ENCODE measurements at places on chromosomes 4 and X.

DNA sequence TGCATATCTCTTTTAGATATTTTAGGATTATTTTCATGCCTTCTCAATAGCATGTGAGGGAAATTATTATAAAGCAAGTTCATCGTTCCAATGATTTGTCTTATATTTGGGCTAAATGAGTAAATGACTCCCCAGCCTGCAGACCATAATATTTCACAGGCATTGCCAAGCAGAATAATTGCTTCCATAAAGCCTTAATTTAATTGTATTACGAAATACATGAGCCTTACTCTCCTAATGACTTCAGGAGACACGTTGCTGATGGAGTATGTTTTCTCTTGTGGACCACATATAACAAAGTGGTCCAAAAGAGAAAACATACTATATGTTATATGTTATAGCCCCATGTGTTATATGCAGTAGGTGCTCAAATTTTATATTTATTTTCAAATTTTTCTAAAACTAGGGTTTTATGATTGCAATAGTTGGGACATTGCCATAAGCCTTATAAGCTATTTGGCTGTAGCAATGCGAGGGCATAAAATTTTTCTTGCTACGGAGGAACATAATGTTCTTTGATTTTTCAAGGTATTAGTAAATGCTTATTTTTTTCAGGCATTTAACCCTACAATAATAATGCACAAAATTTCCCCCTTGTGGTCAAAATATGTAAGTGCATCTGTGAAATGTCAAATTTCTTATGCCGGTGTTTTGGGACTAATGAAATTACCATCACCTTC lies 26.2 kb upstream of the TMPRSS11D start:
- DNase-seq = peak; percentile 46

DNA sequence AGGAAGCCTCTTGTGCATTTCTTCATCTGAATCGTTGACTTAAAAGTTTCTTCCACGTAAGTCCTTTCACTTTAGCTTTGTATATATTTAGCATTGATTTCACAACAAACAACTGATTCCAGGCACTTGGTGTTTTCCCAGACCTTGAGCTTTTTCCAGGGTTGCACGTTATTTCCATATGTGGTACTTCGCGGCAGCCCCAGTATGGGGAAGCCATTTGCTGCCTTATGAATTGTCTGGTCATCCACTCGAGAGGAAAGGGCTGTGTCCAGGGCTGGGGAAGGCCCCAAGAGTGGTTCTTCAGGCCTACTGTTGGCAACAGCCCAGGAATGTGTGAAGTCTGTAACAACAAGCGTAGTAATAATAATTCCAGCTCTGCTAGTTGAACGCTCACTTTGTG lies 2.8 kb upstream of the TLR8 start:
- no peak for DNase-seq

GRCh38 chrX:17725181-17725580 lies 12.1 kb upstream of the SCML1 start:
- no peak for DNase-seq

DNA sequence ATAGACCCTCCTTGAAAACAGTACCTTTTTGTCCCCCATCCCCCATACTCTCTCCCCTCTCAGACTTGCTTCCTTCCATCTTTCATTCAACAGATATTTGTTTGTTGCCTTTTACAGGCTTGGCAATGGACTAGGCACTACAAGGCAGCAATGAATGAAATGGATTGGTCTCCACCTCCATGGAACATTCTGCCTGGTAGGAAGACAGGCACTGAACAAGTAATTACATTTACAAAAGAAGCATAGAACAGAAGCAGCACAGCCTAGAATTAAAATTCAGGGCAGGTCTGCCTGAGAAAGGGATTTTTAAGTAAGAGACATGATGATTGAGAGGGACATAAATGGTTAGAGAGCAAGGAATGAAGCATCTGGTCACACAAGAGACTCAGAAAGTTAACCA lies 346.1 kb downstream of the GRXCR1 start:
- no peak for DNase-seq

- no peak for DNase-seq
Measured at GRCh38 chrX:64536736-64537135, 141.5 kb upstream of the MTMR8 start.

DNA sequence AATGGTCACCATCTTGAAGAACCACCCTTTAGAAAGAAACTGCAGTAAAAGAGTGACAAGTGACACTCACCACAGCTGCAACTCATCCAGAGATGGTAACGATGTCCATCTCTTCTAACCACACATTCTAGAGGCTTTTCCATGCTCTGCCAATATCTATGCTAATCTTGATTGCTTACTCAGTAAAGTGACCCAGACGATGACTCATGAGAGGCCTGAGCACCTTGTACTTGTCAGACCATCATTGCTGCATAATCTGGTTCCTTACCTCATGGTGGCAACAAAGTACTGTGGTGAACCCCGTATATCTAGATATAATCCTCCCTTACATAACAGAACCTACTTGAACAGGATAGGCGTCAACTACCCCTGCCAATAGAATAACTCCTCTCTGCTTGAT lies 75.6 kb downstream of the CCNG2 start:
- DNase-seq = no peak

DNA sequence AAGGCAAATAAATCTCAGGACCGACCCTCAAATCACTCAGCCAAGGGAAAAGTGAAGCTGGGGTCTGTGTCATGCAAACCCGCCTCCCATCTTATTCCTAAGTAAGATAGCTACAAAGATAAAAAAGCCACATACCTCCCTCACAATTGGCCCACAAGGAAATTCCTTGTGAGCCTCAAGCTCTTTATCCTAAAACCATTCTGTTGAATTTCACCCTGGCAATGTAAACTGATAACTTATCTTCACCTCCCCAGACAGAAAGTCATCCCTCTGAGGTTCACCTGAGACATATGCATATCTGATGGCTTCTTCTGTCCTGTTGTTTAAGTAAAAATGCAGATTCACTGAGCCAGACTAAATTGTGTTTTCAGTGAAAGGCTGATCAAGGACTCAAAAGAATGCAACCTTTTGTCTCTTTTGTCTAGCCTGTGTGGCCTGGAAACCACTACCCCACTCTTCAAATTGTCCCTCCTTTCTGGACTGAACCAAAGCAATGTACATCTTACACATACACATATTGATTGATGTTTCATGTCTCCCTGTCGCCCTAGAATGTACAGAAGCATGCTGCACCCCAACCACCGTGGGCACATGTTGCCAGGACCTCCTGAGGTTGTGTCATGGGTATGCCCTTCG lies 91.3 kb downstream of the MFAP3L start:
- no peak for DNase-seq

GRCh38 chr4:185839770-185840169 lies 27.8 kb upstream of the SORBS2 start:
- DNase-seq = no peak

GRCh38 chrX:154799556-154800348 lies 5.5 kb downstream of the MPP1 start:
- no peak for DNase-seq

- no peak for DNase-seq
Measured at GRCh38 chr4:52949336-52949735, 87.2 kb downstream of the RASL11B start.

- DNase-seq = no peak
Measured at GRCh38 chr4:158915683-158916241, 146.9 kb downstream of the FNIP2 start.
